WTC11 (cell line): ENCODE measurements at places on chromosomes 6 and 20. TPM values are rescaled to one million over a fixed set of nuclear protein-coding genes. Genes with fewer than 3 reads are reported as not detected.

DNA sequence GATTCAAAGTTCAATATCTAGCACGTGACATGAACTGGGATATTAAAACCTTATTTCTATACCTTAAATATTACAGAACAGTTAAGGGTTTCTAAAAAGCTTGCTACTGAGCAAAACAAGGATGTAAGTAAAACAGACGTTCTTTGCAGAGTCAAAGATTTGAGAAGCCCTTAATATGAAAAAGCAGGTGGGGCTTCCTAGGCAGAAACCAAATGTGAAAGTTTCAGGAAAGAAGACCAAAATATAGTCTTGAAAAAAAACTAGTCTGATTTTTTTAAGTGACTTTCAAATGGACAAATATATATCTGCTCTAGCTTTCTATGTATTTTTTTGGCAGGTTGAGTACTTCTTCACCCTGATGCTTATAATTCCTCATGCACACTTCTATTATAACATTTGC, 63.2 kb downstream of the TNFRSF21 start:
- no peak overlapping the region for H3K27ac ChIP-seq
- peaks cover 16% of the 10 kb centered on the region for H3K36me3 ChIP-seq
- DNase-seq = no peak
- peaks cover 56% of the 10 kb centered on the region for H3K4me1 ChIP-seq
- H3K27me3 ChIP-seq = no peaks in the 10 kb centered on the region

- no peak for DNase-seq
- H3K27ac ChIP-seq = no peak overlapping the region
- H3K4me1 ChIP-seq = peaks cover 34% of the 10 kb centered on the region
- peaks cover 6% of the 10 kb centered on the region for H3K27me3 ChIP-seq
Measured at GRCh38 chr20:24455081-24455480, 14.3 kb upstream of the SYNDIG1 start.

- peaks cover 38% of the 10 kb centered on the region for H3K27me3 ChIP-seq
- H3K36me3 ChIP-seq = no peaks in the 10 kb centered on the region
- peaks cover 49% of the 10 kb centered on the region for H3K4me1 ChIP-seq
Measured at GRCh38 chr6:136549300-136550044, 750 bp downstream of the MAP7 start.

- H3K4me1 ChIP-seq = peaks cover 30% of the 10 kb centered on the region
- peaks cover 4% of the 10 kb centered on the region; the same call in 1 of the 2 replicates for H3K36me3 ChIP-seq
- DNase-seq = peak; percentile 47
- peak overlapping the region; percentile 82 for H3K27ac ChIP-seq
- peaks cover 2% of the 10 kb centered on the region; the same call in 1 of the 2 replicates for H3K27me3 ChIP-seq
- peak overlapping the region; percentile 96 for H3K4me3 ChIP-seq
Measured at GRCh38 chr6:13710552-13711323, 897 bp downstream of the RANBP9 start.

- H3K4me3 ChIP-seq = no peak overlapping the region
- no peak for DNase-seq
- no peaks in the 10 kb centered on the region for H3K4me1 ChIP-seq
- H3K27me3 ChIP-seq = no peaks in the 10 kb centered on the region
Measured at GRCh38 chr6:22765015-22765414, 195.6 kb downstream of the HDGFL1 start.

- peaks cover 26% of the 10 kb centered on the region for H3K36me3 ChIP-seq
- no peaks in the 10 kb centered on the region for H3K4me1 ChIP-seq
- peak; percentile 29 for DNase-seq
- peak overlapping the region; percentile 18; the same call in 1 of the 2 replicates for H3K27ac ChIP-seq
Measured at GRCh38 chr20:35511814-35512420, 17.5 kb downstream of the C20orf173 start.

DNA sequence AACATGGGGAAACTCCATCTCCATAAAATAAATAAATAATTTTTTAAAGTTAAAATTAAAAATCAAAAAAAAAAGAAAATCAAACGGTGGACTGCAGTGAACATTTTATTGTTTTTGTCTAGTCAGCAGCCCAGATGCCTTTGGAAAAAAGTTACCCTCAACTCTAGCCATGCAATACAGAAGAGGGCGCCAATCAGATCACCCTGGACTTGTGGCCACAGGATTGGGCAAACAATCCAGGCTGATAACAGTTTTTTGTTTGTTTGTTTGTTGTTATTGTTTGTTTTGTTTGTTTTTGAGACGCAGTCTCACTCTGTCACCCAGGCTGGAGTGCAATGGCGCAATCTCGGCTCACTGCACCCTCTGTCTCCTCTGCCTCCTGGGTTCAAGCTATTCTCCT, 30.5 kb upstream of the NELFCD start:
- no peak for DNase-seq
- 0 out of 2 replicates have a peak, but pooled peaks cover 4% of the 10 kb centered on the region for H3K27me3 ChIP-seq
- no peak overlapping the region for H3K4me3 ChIP-seq
- H3K27ac ChIP-seq = no peak overlapping the region
- H3K36me3 ChIP-seq = no peaks in the 10 kb centered on the region
- H3K4me1 ChIP-seq = no peaks in the 10 kb centered on the region

The MAPK13 gene
- total RNA-seq = 13.6 to 17.8 TPM (median 17.0 TPM) in 3 replicates

The C20orf96 gene
- 22.1 to 30.3 TPM (median 27.8 TPM) in 3 replicates for total RNA-seq

The SEL1L2 gene
- 0.37 TPM in 1 of 3 replicates, not detected in the others for total RNA-seq

The NOTCH4 gene
- 2.4 to 2.6 TPM (median 2.6 TPM) in 3 replicates for total RNA-seq

The SH3BGRL2 gene
- 13.8 to 16.5 TPM (median 15.5 TPM) in 3 replicates for total RNA-seq

The ATP6V1G2 gene
- total RNA-seq = 2.7 to 4.1 TPM (median 4.0 TPM) in 3 replicates

The PLCB4 gene
- total RNA-seq = 11.9 to 14.3 TPM (median 12.6 TPM) in 3 replicates
